ENCODE measurements at places on chromosomes 1 and 21. TPM values are rescaled to one million over a fixed set of nuclear protein-coding genes. Genes with fewer than 3 reads are reported as not detected.

Gene RIPPLY3
- not detected for total RNA-seq

DNA sequence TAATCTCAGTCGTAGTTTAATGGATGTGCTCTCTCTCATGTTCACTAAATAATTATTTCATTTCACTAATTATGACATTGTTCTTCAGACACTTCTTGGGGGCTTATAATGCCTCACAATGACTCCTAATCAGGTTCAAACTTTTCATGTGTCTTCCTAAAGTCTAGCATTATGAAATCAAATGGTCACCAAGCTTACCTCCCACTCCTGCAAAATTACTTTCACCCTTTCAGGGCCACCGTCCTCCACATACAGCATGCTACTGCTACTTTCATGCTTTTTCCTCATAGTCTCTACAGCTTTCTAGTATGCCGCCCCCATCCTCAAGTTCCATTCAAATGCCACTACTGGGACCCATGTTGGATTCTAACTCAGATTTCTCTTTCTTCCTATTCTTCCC is 59.8 kb upstream of the C1orf53 start:
- H3K27ac ChIP-seq, result no peak overlapping the region
- no peaks in the 10 kb centered on the region for H3K36me3 ChIP-seq
- H3K4me1 ChIP-seq, result no peaks in the 10 kb centered on the region
- no peak overlapping the region for H3K4me3 ChIP-seq
- no peak for DNase-seq

- H3K27me3 ChIP-seq, result no peaks in the 10 kb centered on the region
- H3K36me3 ChIP-seq, result no peaks in the 10 kb centered on the region
- no peak overlapping the region for H3K27ac ChIP-seq
- no peaks in the 10 kb centered on the region for H3K4me1 ChIP-seq
These were observed 1770.6 kb downstream of the PLA2G4A start for GRCh38 chr1:188599313-188599712.

- no peaks in the 10 kb centered on the region for H3K36me3 ChIP-seq
- H3K27ac ChIP-seq, result no peak overlapping the region
- H3K4me3 ChIP-seq, result no peak overlapping the region
- no peak for DNase-seq
- no peaks in the 10 kb centered on the region for H3K4me1 ChIP-seq
These were observed 3.5 kb upstream of the PADI1 start for GRCh38 chr1:17201201-17202021.

All from right atrium auricular region (tissue), 2 donors.